ENCODE measurements at places on chromosomes 7 and 10. TPM values are rescaled to one million over a fixed set of nuclear protein-coding genes. Genes with fewer than 3 reads are reported as not detected.
A peak's percentile ranks its signal among the peaks of the same experiment; 100 is the strongest.

GRCh38 chr10:48296576-48297098 lies 9.8 kb upstream of the MAPK8 start:
- H3K27me3 ChIP-seq, result no peaks in the 10 kb centered on the region
- H3K36me3 ChIP-seq, result no peaks in the 10 kb centered on the region
- H3K4me1 ChIP-seq, result no peaks in the 10 kb centered on the region
- no peak overlapping the region for H3K4me3 ChIP-seq
- no peak overlapping the region for H3K27ac ChIP-seq
- DNase-seq, result no peak

The PIK3AP1 gene
- 19.2 TPM for total RNA-seq

The RASA4 gene
- total RNA-seq, result 43.2 TPM

GRCh38 chr10:72740528-72740927 lies 48.6 kb downstream of the MCU start:
- no peak overlapping the region for H3K27ac ChIP-seq
- DNase-seq, result no peak
- no peak overlapping the region for H3K4me3 ChIP-seq

DNA sequence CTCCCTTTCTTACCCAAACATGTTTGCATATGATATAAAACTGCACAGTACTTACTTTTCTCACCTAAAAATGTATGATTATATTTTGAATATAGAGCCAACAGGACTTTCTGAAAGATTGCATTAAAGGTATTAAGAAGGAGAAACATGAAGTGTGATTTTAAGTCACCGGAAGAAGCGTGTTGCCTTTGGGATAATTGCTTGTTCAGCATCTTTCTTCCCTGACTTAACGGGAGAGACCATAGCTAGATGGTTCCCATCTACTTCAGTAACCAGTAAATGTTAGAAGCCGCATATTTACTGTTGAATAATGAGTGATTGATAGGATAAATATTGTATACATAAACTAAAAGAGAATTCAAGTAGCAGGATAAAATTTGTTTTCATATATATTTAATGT lies 197.1 kb downstream of the NRG3 start:
- no peak for DNase-seq
- no peak overlapping the region for H3K4me3 ChIP-seq
- no peaks in the 10 kb centered on the region for H3K27me3 ChIP-seq
- H3K36me3 ChIP-seq, result no peaks in the 10 kb centered on the region

DNA sequence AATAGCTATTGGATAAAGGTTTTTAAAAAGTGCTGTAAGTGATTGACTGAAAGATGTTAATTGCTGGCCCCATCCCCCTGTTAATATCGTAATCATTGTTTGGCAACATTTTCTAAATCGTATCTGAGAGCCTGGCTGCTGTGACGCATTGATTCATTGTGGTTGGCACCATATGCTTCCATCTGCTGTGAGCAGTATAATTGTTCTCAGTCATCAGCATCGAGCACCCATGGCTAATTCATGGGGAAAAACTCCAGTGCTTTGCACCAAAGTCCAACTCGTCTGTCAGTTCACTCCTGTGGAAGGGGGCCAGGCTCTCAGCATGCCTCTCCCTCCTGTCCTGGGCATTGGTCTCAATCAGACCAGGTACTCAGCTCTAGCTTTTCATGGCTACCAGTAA lies 205.2 kb downstream of the STK31 start:
- no peak for DNase-seq
- no peak overlapping the region for H3K4me3 ChIP-seq
- no peaks in the 10 kb centered on the region for H3K4me1 ChIP-seq

DNA sequence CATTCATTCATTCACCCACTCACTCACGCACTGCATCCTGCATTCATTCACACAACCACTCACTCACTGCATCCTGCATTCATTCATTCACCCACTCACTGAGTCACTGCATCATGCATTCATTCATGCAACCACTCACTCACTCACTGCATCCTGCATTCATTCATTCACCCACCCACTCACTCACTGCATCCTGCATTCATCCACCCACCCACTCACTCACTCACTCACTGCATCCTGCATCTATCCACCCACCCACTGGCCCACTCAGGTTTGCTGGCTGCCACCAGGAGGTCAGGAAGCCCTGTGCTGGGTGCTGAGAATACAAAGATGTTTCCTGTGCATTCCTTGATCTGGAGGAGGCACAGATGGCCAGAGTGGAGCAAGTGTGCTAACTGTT lies 2.3 kb upstream of the SNX8 start:
- H3K4me1 ChIP-seq, result no peaks in the 10 kb centered on the region
- no peaks in the 10 kb centered on the region for H3K36me3 ChIP-seq
- H3K27me3 ChIP-seq, result no peaks in the 10 kb centered on the region
- no peak overlapping the region for H3K27ac ChIP-seq
- no peak overlapping the region for H3K4me3 ChIP-seq

DNA sequence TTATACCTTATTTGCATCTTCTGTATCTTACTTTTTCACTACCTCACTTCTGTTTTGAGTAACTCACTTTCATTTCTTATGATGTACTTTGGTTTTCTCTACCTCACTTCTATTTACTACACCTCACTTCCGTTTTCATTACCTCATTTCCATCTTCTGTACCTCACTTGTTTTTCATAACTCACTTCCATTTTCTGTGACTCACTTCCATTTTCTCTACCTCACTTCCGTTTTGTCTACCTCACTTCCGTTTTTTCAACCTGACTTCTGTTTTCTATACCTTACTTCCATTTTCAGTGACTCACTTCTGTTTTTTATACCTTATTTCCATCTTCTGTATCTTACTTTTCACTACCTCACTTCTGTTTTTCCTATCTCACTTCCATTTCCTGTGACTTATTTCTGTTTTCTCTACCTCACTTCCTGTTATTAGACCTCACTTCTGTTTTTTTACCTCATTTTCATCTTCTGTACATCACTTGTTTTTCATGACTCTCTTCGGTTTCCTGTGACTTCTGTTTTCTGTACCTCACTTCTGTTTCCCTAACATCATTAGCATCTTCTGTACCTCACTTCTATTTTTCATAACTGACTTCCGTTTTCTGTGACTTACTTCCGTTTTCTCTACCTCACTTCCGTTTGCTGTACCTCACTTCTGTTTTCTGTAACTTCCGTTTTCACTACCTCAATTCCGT lies 493.1 kb upstream of the AKR1E2 start:
- H3K4me1 ChIP-seq, result no peaks in the 10 kb centered on the region
- H3K27me3 ChIP-seq, result no peaks in the 10 kb centered on the region
- no peak for DNase-seq
- H3K36me3 ChIP-seq, result no peaks in the 10 kb centered on the region

DNA sequence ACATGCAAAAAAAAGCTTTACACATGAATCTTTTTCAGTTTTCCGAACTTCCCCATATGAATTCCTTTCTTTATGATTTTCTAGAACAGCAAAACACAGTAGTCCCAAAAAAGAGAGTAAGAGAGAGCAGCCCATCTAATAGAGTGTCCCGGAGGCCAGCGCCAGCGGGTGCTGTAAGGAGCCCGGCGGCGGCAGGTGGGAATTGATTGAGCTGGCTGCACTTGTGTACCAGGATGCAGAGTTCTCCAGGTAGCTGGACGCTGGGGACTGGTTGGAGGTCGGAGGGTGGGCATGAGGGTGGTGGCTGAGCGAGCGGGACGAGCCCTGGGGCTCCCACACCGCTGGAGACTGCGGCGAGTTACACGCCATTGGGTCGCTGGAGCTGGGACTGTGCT lies 4.0 kb downstream of the DLX5 start:
- no peak for DNase-seq
- no peak overlapping the region for H3K27ac ChIP-seq
- H3K4me3 ChIP-seq, result no peak overlapping the region
- peaks cover 10% of the 10 kb centered on the region for H3K4me1 ChIP-seq
- H3K27me3 ChIP-seq, result peaks cover 94% of the 10 kb centered on the region
- H3K36me3 ChIP-seq, result no peaks in the 10 kb centered on the region

The SPDYE1 gene
- total RNA-seq, result not detected

The PRKCQ gene
- 7.3 TPM for total RNA-seq

- H3K36me3 ChIP-seq, result no peaks in the 10 kb centered on the region
- no peaks in the 10 kb centered on the region for H3K4me1 ChIP-seq
Observed at GRCh38 chr7:25297278-25297677, 69.0 kb upstream of the NPVF start.

GRCh38 chr7:135512135-135512887 lies 2.4 kb upstream of the CNOT4 start:
- no peak overlapping the region for H3K4me3 ChIP-seq
- no peaks in the 10 kb centered on the region for H3K27me3 ChIP-seq
- peaks cover 26% of the 10 kb centered on the region for H3K4me1 ChIP-seq
- no peaks in the 10 kb centered on the region for H3K36me3 ChIP-seq
- peak; percentile 60 for DNase-seq

- no peak for DNase-seq
- H3K4me3 ChIP-seq, result no peak overlapping the region
- no peaks in the 10 kb centered on the region for H3K36me3 ChIP-seq
- no peaks in the 10 kb centered on the region for H3K27me3 ChIP-seq
Observed at GRCh38 chr10:22681783-22682183, 32.6 kb downstream of the PIP4K2A start.

The FGFBP3 gene
- total RNA-seq, result 1.5 TPM

The MRPS17 gene
- 9.8 TPM for total RNA-seq

The CYP2C8 gene
- 0.39 TPM for total RNA-seq

DNA sequence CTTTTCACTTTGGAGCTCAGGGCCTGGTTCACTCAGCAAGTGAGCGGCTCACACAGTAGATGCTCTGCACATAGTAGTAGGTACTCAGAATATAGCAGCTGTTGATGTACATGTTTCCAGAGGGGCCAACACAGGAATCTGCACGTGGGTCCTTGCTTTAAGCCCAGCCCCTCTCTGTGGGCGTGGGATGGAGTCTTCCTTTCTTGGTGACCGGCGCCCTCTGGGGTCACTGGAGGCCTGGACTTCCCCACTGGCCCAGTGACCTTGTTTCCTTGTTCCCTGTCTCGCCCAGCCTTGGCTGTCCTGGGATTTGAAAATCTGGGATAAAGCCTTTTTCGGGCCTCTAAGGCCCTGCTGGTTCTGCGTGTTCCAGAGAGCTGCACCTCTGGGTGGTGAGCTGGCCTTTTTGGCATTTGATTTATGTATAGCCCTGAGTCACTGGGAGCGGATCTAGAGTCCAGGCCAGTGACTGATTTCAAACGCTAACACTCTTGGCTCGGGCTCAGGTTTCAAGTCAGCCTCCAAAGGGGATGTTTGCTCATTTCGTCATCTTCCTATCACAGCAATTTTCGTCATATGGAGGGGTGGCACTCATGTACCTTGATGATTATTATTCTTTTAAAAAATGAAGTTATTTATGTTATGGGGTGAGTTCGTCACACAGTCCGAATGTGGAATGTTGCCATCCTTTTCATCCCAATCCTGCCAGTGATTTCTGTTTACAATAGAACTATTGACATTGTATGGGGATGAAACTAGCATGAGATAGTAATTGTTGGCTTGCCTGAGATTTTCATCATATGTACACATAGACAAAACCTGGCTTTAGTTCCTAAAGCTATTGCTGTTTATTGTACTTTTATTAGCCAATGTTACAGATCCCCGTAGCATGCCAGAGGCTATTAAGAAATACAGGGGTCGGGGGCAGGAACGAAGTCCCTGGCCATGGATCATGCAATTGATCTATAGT lies 65.5 kb downstream of the CUX1 start:
- no peak overlapping the region for H3K4me3 ChIP-seq
- peak; percentile 90 for DNase-seq
- no peaks in the 10 kb centered on the region for H3K36me3 ChIP-seq
- H3K27ac ChIP-seq, result peak overlapping the region; percentile 87
- peaks cover 28% of the 10 kb centered on the region for H3K4me1 ChIP-seq

GRCh38 chr10:69290993-69291392 lies 12.7 kb downstream of the HK1 start:
- H3K4me1 ChIP-seq, result no peaks in the 10 kb centered on the region
- DNase-seq, result no peak
- no peaks in the 10 kb centered on the region for H3K36me3 ChIP-seq
- no peak overlapping the region for H3K27ac ChIP-seq
- H3K27me3 ChIP-seq, result no peaks in the 10 kb centered on the region
- H3K4me3 ChIP-seq, result no peak overlapping the region

DNA sequence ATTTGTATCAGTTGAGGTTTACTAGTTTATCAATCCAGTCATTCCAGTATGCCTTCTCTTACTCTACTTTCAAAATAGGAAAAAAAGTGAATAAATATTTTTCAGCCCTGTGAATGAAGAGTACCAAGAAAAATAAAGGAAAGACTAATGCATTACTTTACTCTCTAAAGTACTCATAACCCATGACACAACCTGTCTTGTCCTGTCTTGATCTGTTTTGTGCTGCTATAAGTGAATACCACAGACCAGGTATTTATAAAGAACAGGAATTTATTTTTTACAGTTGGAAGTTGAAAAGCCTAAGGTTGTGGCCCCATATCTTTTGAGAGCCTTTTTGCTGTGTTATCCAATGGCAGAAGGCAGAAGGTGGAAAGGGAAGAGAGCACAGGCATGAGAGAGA lies 194.6 kb upstream of the DKK1 start:
- no peaks in the 10 kb centered on the region for H3K27me3 ChIP-seq
- H3K36me3 ChIP-seq, result no peaks in the 10 kb centered on the region
- no peak overlapping the region for H3K27ac ChIP-seq
- H3K4me1 ChIP-seq, result no peaks in the 10 kb centered on the region
- H3K4me3 ChIP-seq, result no peak overlapping the region
- no peak for DNase-seq

GRCh38 chr10:126041804-126042231 lies 145.5 kb downstream of the FANK1 start:
- H3K4me3 ChIP-seq, result no peak overlapping the region
- H3K36me3 ChIP-seq, result no peaks in the 10 kb centered on the region
- H3K27ac ChIP-seq, result peak overlapping the region; percentile 74
- no peaks in the 10 kb centered on the region for H3K27me3 ChIP-seq
- peak; percentile 82 for DNase-seq

DNA sequence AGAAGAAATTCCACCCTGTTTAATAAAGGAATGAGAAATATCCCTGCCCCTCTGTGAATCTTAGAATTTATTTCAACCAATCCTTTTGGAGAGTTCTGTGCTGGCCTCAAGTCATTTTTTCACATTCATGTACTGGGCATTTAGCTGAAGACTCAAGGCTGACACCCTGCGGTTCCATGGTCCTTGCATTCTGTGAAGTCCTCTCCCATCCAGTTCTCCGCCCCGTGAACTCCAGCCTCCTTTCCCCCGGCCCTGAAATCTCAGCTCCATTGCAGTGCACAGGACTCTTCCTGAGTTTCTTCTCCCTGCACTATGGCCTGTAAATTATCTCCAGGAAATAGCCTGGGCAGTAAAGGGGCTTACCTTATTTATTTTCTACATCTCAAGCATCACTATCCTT lies 183.0 kb upstream of the KCND2 start:
- no peaks in the 10 kb centered on the region for H3K36me3 ChIP-seq
- H3K4me1 ChIP-seq, result no peaks in the 10 kb centered on the region
- no peak for DNase-seq
- no peak overlapping the region for H3K4me3 ChIP-seq
- no peak overlapping the region for H3K27ac ChIP-seq
- no peaks in the 10 kb centered on the region for H3K27me3 ChIP-seq

DNA sequence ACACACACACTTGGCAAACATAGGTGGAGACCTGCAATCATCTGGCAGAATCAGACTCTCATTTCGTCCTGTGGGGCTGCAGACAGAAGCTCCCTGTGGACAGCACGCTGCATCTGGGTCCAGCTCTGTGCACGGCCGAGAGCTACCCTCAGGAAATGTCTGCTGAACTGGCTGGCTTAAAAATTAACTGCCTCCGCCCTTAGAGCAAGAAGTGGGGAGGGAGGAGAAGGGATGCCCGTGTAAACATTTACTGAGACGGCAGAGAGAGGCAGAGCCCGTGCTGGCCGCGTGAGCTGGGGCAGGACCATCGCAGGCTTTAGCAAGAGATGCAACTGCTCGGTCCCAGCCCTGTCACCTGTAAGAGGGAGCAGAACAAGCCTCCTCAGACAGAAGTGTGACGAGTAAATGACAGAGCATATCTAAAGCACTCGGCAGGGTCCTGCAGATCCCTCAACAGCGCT lies 81.8 kb downstream of the TNS3 start:
- H3K27me3 ChIP-seq, result no peaks in the 10 kb centered on the region
- H3K36me3 ChIP-seq, result no peaks in the 10 kb centered on the region
- H3K27ac ChIP-seq, result no peak overlapping the region
- DNase-seq, result no peak
